ENCODE measurements at places on chromosomes 5 and 9. TPM values are rescaled to one million over a fixed set of nuclear protein-coding genes. Genes with fewer than 3 reads are reported as not detected.

The ACTBL2 gene
- total RNA-seq: not detected

The SPATA31A7 gene
- not detected for total RNA-seq

DNA sequence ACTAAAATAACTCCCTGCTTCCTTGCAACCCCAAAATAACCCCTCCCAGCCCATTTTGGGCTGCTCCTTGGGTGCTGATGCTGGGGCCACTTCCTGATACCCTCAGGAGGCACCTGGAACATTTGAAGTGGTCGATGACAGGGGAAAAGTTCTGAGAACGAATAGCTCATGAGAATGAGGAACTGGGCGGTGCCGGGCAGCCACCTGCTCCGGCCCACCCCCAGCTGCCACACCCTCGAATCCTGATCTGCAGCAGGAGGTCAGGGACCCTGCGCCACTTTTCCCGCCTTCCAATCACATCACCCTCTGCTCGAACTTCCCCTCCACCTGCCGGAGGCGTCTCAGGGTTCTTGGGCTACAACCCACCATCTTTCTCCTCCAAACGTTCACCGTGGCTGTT lies 19.7 kb downstream of the HRH2 start:
- DNase-seq: no peak

GRCh38 chr9:120865176-120865575 lies 11.8 kb downstream of the PHF19 start:
- DNase-seq: no peak

Data from GM12878 (cell line).